ENCODE measurements at places on chromosomes 6 and 20.

- DNase-seq, result no peak
Observed at GRCh38 chr20:24697411-24697810, 228.0 kb downstream of the SYNDIG1 start.

GRCh38 chr6:39074486-39074885, 25.9 kb downstream of the GLP1R start:
- no peak for DNase-seq

- DNase-seq, result no peak
Observed at GRCh38 chr6:35795453-35796071, 1.6 kb downstream of the CLPS start.

- DNase-seq, result no peak
Observed at GRCh38 chr6:2314641-2315040, 69.2 kb upstream of the GMDS start.

- DNase-seq, result no peak
Observed at GRCh38 chr6:26497610-26498009, 2.5 kb upstream of the BTN1A1 start.

GRCh38 chr6:84360039-84360438, 132.6 kb upstream of the CEP162 start:
- no peak for DNase-seq

- DNase-seq, result no peak
Observed at GRCh38 chr6:134602123-134602522, 284.2 kb upstream of the SGK1 start.

GRCh38 chr6:154956771-154957522, 38.2 kb upstream of the TIAM2 start:
- DNase-seq, result no peak

DNA sequence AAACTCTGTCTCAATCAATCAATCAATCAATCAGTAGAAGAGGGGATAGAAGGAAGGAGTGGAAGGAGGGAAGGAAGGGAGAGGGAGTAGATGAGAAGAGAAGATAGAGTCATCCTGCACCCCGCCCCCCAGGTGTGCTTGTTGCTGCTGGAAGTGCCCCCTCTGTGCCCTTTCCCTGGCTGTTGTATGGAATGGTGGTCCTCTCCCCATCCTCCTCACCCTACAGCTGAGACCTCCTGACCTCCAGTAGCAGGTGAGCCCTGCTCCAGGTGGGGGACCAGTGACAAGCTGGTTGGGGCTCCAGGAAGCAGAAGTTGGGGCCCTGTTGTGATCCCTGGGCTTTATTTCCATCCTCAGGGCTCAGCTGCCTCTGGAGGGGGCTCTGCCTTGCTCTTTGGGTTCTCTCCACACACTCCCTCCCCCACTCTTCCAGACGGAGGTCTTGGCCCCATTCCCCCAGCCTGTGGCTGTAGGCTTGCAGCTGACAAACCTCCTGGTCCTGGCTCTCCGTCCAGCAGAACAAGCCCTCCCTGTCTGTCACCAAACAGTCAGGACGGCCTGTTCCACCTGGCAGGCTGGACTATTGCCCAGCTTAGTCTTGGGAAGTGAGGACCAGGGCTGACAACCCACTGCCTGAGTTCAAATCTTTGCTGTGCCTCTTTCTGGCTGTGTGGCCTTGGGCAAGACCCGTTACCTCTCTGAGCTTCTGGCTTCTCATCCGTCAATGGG, 26.0 kb upstream of the SCRT2 start:
- DNase-seq, result no peak

GRCh38 chr6:126040826-126041225, 54.5 kb downstream of the TRMT11 start:
- DNase-seq, result no peak

DNA sequence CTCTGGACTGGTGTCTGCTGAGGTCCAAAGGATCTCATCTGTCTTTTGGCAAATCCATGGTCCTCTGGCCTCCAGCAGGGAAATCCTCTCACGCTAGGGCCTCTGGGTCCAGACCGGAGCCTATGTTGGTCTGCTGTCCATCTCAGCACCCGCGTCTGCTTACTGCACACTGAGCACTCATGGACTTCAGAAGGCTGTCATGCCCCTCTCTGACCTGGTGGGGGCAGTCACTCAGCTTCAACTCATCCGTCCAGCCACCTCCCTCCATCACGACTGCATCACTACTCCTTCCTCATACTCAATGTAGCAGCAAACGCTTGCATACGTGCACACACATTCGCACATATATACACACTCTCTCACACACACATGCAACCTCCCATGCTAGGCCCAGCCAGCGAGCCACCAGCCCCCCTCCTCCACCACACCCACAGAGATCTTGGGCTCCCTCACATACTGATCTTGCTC, 33.3 kb downstream of the GABRR2 start:
- no peak for DNase-seq

DNA sequence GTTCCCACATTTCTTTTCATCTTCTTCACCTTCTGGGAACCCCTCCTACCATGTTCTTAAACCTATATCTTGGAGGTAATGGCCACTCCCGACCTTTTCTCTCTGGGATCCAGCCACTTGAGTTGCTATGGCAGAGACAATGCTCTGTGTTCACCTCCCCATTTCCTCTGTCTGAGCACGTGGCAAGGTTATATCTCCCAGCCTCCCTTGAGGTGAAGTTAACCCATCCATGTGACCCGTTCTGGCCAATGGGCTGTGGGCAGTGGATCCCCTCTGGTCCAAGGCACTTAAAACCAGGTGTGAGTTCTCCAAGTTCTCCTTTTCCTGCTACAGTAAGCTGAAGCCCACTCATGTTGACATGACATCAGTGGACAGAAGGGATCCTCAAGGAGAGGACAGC, 261.4 kb downstream of the LRFN2 start:
- no peak for DNase-seq

- DNase-seq, result no peak
Observed at GRCh38 chr6:119610265-119610664, 260.7 kb upstream of the MAN1A1 start.

GRCh38 chr20:19709635-19710335, 48.3 kb upstream of the RIN2 start:
- no peak for DNase-seq

DNA sequence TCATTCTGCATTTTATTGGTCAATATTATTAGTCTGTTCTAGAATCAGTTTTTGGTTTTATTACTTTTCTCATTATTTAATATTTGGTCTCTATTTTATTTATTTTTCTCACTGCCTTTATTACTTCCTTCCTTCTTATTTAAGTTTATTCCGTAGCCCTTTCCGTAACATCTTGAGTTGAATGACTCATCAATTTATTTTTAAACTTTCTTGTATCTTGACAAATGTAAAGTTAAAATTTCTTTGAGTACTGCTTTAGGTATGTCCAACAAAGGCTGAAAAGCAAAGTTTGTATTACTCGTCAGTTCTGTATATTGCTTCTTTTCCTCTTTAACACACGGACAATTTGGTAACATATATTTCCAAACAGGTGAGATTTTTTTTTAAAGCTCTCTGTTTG, 192.0 kb downstream of the CD109 start:
- no peak for DNase-seq

GRCh38 chr6:15874821-15875220, 212.0 kb upstream of the DTNBP1 start:
- DNase-seq, result no peak

GRCh38 chr20:437787-438486, 24.4 kb downstream of the TBC1D20 start:
- no peak for DNase-seq

DNA sequence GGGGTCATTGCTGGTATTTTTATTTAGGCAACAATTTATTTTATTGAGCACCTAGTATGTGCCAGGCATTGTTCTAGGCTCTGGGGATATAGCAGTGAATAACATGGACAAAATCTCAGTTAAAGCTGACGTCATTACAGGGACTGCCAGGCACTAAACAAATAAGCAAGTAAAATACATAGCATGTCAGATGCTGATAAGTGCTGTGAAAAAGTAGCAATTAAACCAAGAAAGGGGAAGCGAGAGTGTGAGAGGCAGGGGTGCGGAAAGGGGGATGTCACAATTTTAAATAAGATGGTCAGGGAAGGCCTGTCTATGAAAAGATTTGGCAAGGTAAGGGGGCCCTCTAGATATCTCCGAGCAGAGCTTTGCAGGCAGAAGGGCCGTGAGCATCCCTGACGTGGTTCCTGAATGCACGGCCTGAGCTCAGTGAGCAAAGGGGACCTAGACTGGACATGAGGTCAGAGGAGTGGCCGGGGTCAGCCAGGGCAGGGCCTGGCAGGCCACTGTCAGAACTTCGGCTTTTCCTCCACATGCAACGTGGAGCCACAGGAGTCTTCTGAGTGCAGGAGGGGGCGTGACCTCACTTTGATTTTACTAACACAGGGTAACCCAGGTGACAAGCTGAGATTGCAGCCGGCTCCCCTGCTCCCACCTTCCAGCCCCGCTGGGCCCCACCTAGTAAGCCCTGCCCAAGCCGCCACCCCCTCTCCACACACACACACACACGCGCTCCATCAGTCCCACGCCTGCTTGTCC, 24.2 kb upstream of the SIRPA start:
- no peak for DNase-seq

DNA sequence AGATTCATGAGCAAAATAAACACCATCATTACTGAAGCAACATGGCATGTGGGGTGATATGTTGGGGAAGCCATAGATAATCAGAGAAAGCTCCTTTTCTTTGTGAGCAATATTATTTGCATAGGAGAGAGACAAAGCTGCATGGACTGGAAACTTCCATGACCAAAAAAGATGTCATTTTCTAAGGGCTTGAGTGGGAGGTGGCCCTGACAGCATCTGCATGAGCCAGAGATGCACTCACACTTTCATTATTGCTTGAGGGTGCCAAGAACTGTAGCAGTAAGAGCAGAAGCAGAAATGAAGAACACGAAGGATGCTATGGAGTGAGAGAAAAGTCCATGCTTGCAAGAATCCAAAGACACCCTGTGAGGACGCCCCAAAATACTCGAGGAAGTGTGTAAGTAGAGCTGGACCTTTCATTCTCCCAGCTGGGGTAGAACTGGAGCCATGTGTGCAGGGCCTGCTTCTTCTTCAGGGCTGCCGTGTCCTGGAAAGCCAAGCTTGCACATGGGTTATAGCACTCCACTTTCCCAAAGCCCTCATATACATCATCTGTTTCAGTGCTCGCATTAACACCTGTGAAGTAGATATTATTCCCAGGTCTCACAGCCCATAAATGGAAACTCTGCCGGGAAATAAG, 851.2 kb downstream of the DHX35 start:
- no peak for DNase-seq

GRCh38 chr6:170344631-170345576, 38.3 kb downstream of the FAM120B start:
- no peak for DNase-seq

DNA sequence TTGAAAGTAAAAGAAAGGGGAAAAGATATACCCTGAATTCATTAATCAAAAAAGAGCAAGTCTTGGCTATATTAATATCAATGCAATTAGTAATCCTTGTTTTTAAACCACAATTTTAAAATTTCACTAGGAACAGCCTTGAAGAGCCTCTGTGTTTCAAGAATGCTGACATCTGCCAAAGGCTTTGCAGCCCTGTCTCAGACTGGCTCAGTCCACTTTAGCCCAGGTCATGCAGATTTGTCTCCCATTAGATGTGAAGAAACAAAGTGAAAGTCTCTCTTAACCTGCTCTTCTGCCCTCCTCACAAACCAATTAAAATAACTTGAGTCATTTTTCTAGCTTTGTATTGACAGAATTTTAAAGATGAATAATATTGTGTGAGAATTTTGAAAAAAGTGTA, 102.7 kb upstream of the CARMIL1 start:
- no peak for DNase-seq
